ENCODE measurements at places on chromosomes 5 and 9.

- DNase-seq: no peak
Observed at GRCh38 chr5:5275211-5275610, 135.1 kb downstream of the ADAMTS16 start.

- no peak for DNase-seq
Observed at GRCh38 chr5:160959804-160960203, 107.8 kb upstream of the ATP10B start.

- DNase-seq: peak; percentile 7
Observed at GRCh38 chr5:136424835-136425584, 59.7 kb upstream of the TRPC7 start.

DNA sequence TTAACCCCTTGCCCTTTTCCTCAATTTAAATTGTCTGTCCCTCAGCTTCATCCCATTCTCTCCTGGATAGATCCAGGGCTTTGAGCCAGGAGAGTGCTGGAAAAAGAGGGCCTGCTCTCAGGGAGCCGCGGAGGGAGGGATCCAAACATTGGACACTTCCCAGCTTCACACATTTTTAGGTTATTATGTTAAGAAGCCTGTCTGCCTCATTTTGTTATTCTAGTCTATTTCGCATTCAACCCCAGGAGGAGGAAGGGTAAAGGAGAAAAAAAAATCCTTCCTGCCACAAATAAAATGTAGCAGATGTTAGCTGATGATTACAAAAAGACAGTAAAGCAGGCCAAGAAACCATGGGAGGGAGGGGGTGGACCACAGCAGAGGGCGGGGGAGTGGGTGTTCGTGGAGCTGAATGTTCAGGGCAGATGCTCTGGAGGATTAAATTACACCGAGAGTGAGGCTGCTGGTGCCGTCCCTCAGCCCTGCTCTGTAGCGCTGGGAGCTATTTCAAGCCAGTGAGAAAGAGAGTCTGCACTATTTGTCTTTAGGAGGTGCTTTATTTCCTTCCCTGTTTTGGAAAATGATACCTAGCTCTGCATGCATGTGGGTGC lies 60.6 kb upstream of the ZFR start:
- DNase-seq: peak; percentile 93

DNA sequence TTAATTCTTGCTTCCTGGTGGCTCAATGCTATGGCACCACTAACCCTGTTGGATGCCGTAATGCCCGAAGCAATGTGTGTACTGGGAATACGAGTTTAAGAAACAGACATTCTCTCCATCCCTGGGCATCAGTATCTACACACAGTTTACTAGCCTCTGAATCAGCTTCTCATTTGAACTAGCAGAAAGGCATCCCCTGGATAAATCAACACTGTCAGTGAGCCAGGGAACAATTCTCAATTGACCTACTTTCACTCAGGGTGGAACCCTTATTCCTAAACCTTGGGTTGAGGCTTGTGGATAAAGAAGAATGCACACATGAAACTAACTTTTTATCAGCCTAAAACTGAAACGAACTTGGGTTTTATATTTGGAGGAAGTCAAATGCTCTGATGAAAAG lies 331.0 kb downstream of the GADD45G start:
- DNase-seq: no peak

DNA sequence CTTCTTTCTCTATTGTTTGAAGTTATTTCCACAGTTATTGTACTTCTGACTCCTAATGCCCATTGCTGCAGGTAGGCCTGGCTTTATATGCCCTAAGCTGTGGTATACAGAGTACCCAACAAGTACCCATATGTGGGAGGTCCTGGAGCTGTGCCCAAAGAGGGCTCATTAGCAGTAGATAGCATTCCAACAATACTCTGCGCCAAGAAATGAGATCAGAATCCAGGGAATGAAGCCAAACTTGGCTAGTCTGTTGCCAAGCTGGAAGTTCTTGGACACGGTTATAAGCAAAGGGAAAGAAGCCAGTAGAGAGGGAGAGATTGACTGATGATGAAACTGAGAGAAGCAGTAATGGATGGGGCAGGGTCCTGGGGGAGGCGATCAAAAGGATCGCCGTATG lies 29.7 kb upstream of the FAM169A start:
- peak; percentile 59 for DNase-seq

- no peak for DNase-seq
Observed at GRCh38 chr9:30235564-30235963, 2148.9 kb upstream of the ACO1 start.

- no peak for DNase-seq
Observed at GRCh38 chr9:100086097-100086635, 12.6 kb downstream of the ERP44 start.

DNA sequence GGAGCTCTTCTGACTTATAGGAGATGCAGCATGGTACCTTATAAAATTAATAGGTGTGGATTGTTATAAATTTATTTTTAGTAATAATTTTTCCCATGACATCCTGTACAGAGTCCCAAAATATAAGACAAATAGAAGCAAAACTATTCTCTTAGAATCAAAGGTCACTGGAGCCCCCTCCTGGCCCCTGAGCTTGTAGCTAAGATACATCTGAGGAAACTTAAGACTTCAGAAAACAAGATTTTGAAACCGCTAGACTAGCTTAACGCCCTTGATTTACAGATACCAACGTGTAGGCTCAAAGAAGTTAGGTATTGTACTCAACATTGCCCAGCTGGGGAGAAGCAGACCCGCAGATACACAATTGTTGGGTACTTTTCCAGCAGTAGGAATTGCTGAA lies 45.7 kb upstream of the KCNN2 start:
- no peak for DNase-seq

DNA sequence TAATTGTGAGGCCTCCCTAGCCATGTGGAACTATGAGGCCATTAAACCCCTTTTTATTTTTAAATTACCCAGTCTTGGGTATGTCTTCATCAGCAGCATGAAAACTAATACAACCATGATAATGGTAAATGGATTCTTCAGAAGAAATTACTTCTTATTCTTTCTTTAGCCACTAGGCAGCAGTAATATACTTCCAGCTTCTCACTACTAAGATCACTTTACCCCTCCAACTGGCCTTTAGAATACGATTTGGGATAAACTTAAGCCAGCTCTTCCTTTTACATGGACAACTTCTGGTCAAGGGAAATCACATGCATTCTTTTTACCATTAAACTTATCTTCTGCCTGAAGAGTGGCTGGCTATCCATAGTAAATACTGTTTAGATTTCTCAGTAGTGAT lies 355.4 kb downstream of the MAN2A1 start:
- DNase-seq: no peak

GRCh38 chr9:122320413-122320881 lies 50.4 kb upstream of the PTGS1 start:
- DNase-seq: no peak

GRCh38 chr5:5373351-5373989 lies 49.0 kb upstream of the ICE1 start:
- peak; percentile 51 for DNase-seq

DNA sequence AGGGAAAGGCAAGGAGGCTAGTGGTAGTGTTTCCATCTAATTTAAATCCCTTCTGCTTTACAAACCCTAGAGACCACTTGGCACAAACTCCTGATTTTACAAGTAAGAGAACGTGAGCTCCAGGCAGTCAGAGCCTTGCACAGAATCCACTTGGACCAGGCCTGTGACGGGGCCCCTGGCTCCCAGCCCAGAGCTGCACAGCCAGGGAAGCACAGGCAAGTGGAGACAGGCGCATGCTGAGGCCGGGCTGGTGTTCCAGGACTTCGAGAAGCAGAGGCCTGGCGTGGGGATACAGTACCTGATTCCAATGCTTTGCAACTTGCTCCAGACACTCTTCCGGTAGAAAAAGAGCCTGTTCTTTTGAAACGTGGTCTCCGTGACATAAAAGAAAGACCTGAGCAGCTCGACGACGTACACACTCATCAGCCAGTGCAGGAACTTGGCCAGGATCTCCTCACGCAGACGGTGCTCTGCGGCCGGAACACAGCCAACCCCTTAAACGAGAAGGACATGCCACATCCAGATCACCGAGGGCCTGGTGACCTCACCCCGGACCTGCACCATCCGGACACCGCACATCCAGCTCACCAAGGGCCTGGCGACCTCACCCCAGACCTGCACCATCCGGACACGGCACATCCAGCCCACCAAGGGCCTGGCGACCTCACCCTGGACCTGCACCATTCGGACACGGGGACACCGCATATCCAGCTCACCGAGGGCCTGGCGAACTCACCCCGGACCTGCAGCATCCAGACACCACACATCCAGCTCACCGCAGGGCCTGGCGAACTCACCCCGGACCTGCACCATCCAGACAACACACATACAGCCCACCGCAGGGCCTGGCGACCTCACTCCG lies 12.5 kb downstream of the TERT start:
- DNase-seq: no peak

GRCh38 chr5:142613271-142613671 lies 72.6 kb downstream of the FGF1 start:
- no peak for DNase-seq

GRCh38 chr9:37986771-37987258 lies 82.2 kb downstream of the SHB start:
- no peak for DNase-seq

- DNase-seq: no peak
Observed at GRCh38 chr9:125433461-125434011, 171.9 kb downstream of the GAPVD1 start.

DNA sequence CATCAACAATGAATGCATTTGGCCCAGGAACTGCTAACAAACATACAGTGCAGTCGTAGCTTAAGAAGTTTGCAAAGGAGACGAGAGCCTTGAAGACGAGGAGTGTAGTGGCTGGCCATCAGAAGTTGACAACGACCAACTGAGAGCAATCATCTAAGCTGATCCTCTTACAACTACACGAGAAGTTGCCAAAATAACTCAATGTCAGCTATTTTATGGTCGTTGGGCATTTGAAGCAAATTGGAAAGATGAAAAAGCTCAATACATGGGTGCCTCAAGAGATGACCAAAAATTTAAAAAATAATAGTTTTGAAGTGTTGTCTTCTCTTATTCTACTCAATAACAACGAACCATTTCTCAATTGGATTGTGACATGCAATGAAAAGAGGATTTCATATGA lies 757.7 kb upstream of the CHD1 start:
- DNase-seq: no peak

GRCh38 chr5:102223542-102224477 lies 72.3 kb downstream of the SLCO4C1 start:
- peak; percentile 1 for DNase-seq

DNA sequence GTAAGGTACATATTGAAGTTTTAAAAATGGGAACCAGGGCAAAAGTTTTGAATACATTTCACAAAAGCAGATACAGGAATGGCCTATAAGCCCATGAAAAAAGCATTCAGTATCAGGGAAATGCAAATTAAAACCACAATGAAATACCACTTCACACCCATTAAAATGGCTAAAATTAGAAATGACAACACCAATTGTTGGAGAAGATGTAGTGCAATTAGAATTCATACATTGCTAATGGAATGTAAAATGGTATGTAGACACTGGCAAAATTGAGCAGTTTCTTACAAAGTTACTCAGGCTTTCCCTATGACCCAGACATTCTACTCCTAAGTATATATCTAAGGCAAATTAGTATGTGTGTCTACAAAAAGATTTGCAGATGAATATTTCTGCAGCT lies 34.2 kb downstream of the CDC14B start:
- DNase-seq: no peak

- DNase-seq: no peak
Observed at GRCh38 chr9:8823131-8823895, 1023.7 kb upstream of the DMAC1 start.

DNA sequence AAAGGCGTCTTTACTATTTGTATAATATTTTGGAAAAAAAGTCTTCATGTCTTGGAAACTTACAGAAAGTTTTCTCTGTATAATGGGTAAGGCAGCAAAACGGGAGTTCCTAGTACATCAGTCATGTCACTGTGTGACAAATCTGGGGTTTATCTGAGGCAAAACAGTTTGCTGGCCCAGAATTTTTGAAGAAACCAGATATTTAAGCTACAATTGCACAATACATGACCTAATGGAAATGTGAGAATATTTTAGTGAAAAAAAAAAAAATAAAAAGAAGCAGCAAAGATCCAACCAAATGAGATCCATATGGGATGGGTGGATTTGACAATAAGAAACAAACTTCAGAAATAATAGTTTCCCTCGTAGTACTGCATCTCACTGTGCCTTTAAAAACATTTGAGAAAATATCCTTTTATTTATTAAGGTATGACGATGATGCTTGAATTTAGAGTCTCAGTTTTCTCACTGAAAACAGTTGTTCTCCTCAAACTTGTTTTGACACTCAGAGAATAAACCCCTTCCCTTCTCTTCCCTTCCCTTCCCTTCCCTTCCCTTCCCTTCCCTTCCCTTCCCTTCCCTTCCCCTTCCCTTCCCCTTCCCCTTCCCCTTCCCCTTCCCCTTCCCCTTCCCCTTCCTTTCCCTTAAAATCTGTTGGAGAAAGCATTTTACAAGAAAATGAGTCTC lies 180.5 kb upstream of the TUT7 start:
- DNase-seq: peak; percentile 80

GRCh38 chr5:122262103-122262502 lies 49.9 kb upstream of the SNCAIP start:
- DNase-seq: peak; percentile 59

DNA sequence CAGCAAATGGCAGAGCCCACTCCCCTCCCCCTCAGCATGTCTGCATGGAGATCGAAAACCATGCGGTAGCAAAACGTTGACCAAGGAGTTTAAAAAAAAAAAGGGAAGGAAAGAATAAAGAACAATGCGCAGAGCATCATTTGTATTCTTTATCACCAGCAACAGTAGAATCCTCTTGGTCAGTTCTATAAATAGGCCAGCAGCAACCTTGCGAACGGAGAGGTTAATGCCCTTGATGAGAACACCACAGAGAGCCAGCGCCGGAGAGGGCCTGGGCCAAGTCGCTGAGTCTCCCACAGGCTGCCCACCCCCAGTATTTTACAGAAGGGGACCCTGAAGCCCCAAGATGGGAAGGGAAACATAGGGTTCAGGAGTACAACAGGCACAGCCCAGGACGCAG lies 22.7 kb downstream of the WHRN start:
- DNase-seq: no peak

- no peak for DNase-seq
Observed at GRCh38 chr5:163509291-163509951, 4.0 kb downstream of the MAT2B start.

DNA sequence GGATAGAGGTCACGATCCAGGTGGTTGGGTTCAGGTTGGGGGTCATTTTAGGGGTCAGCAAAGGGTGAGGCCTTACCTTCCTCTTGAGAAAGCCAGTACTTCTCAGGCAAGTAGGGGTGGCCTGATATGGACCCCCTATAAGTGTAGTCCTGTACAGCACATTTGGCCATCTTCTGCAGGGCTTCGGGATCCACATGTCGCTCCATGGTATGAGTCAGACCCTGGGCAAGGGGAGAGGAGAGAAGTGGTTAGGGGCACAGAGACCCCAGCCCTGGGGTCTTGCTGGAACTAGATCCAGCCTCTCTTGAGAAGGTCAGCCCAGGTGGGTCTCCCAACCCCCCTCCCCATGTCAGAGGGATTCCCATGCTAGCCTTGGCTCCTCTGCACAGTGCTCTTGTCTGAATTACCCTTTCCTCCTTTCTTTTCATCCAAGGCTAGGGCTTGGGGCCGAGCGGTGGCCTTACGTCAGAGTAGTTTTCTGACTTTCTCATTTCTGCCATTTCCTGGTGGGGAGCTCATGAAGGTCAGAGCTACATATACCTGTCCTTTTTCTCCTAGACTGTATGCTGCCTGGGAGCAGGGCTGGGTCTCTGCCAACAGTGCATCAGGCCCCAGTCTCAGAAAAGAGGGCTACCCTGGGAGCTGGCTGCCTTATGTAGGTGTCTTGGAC lies 9.0 kb upstream of the MYORG start:
- DNase-seq: no peak
